Natural killer cell treated with Interleukin-12 subunit alpha and Interleukin-12 subunit beta and Interleukin-15 and Interleukin-18, amount 100 ng/mL, for 72 hours (primary cell): ENCODE measurements at places on chromosomes 1 and 21. TPM values are rescaled to one million over a fixed set of nuclear protein-coding genes. Genes with fewer than 3 reads are reported as not detected.

The C1QA gene
- not detected for total RNA-seq

The HLX gene
- 3.9 TPM for total RNA-seq

DNA sequence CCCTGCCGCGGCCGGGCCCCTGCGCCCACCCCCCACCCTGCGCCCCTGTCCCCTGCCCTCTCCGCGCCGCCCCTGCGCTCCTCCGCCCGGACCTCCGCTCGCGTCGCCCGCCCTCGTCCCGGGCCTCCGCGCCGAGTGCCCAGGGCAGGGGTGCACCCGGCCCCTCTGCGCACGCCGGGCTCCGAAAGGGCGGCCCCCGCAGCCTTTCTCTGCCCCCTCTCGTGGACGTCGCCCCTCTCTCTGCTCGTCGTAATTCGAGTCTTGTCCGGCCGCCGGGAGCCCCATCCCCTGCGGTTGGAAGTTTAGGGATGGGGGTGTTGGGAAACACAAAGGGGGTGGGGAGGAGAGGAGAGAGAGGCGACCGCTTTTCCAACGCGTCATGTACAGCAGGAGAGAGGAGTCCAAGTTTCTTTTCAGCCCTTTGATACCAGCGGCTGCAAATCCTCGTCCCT lies 407 bp downstream of the GALNT2 start:
- no peak for DNase-seq

The NSL1 gene
- 44.7 TPM for total RNA-seq

DNA sequence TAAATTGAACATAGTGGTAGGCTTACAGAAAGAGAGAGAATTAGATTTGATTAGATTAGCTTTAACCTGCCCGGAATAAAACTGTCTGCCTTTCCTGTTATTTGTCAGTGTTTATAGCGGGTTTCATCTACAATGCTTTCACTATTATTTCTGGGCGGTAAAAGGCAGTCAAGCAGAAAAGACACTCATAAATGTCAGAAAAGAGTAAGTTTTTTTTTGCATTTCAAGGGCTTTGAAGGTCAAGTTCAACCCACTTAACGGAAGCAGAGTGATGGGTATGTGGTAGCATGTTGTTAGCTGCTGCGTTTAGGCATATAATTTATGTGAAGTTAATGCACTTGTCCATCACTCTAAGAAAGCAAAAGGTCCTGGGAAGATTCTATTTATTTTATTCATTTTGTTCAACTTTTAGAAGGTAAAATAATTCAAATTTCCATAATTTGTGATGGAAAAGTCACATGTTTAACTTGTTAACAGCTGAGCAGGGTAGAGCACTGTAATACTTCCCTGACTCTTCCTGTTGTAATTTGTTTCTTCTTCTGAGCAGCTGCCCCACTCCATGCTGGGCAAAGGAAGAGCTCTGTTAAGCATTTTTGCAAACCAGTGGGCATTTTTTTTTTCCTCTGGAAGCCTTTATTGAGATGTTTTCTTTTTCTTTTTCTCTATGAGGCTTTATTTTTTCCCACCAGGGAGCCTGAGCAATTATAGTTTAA lies 220.1 kb downstream of the ST6GALNAC3 start:
- no peak for DNase-seq

GRCh38 chr1:197807216-197807615 lies 31.9 kb upstream of the DENND1B start:
- no peak for DNase-seq

DNA sequence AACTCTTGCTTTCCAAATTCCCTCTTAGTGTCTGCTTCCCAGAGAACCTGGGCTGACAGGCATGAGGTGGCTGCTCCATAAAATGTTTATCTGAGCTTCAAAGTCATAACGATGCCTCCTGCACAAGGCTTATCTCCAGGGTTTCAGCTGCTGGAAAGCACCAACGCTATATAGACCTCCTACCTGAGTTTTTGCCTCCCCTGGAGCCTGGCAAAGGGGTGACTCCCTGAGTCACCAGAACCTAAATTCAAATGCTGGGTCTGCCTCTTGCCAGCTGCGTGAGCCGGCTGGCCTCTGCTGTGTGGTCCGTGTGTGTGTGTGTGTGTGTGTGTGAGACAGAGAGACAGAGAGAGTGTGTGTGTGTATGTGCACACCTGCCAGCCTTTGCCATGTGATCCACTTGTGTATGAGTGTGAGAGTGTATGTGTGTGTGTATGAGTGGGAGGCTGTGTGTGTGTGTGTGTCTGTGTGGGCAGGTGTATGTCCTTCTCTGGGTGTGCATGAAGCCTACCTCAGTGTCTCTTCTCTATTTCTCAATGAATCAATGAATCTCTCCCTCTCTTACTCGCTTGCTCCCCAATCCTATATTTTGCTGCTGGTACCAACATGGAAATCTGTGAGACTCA lies 714.9 kb downstream of the MATN1 start:
- no peak for DNase-seq

The MYOC gene
- total RNA-seq: not detected

GRCh38 chr21:43190951-43191350 lies 22.1 kb downstream of the CRYAA start:
- DNase-seq: no peak

DNA sequence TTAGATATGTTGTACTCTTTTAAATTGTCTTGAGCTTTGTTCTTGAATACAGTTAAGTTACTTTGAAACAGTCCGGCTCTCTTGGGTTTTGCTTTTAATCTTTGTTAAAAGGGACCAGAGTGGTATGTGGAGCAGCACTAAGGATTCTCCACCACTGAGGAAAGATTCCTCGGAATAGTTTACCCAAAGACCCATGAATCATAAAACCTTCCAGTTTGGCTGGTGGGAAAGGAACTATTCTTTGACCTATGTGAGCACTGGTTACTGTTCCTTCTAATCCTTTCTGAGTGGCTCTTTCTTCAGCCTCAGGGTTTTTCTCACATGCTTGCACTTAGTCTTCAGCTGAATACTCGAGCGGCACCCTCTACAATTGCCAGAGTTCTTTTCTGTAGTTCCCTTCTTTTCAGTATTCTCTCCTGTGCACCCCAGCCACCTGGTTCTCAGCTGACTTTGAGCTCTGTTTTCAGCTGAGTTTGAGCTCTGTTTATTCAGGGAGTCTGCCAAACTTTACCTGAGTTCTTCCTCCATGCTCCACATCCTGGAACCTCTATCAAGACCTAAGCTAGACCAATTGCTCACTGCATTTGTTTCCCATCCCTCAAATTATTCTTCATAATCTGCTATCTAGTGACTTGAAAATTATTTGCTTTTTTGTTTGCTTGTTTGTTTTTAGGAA lies 253.8 kb upstream of the PLXNA2 start:
- DNase-seq: no peak

- no peak for DNase-seq
Measured at GRCh38 chr1:24463776-24464735, 38.6 kb upstream of the RCAN3 start.

- peak; percentile 82 for DNase-seq
Measured at GRCh38 chr1:70910013-70910412, 137.6 kb downstream of the PTGER3 start.

The RHOU gene
- total RNA-seq: 0.50 TPM

The PLEKHN1 gene
- total RNA-seq: 1.4 TPM

GRCh38 chr1:194223596-194223995 lies 1037.2 kb upstream of the B3GALT2 start:
- DNase-seq: no peak

DNA sequence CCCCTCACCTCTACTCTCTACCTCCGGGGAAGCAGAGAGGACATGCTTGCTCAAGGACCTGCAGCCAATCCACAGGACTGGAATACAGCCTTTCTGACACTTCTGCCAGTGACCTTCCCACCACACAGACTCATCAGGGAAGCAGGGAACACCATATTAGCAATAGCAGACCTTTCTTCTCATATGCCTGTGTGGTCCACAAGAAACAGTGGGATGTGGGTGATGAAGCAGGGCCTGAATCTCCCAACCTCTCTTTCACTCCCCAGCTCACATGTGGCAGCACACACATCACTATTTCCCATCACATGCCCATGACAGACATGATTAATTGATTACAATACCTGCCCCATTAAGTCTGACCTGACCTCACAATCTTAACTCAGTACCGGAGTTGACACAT lies 695.1 kb downstream of the MATN1 start:
- no peak for DNase-seq

- DNase-seq: no peak
Measured at GRCh38 chr1:64561993-64562392, 92.1 kb downstream of the CACHD1 start.
